Aorta (tissue), 5 donors: ENCODE measurements at places on chromosomes 5 and 9. TPM values are rescaled to one million over a fixed set of nuclear protein-coding genes. Genes with fewer than 3 reads are reported as not detected.

- no peak for DNase-seq
Observed at GRCh38 chr5:176887252-176887849, 11.8 kb downstream of the HK3 start.

DNA sequence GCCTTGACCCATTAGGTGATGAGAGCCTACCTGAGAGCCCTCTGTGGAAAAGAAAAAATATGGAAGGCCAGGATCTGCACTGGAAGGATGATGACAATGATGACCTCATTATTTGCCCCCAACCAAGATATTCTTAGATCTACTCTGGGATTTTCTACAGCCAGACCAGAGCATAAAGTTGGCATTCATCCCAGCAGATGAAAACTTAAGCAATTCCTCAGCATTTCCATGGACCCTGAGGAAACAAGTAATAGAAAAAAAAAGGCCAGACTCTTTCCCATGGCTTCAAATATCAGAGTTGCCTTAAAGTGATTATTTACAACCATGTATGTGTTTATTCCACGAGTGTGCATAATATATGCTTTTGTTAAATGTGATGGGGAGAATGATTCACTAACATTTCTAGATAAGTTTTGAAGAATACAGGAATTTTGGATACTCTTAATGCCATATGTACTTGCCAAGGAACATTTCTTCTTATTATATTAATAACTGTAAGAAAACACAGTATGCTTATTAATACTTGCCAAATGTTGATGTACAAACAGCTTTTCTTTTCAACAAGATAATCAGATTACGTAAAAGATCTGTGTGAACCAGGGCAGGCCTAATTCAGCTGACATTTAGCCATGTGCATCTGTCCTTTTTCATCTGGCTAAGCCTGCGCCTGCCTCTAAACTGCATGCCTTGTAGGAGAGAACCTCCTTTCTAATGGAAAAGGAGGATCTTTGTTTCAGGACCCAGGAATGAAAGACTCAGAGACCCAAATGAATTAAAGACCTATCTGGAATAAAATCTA lies 94.8 kb downstream of the ARRDC3 start:
- no peak for DNase-seq

DNA sequence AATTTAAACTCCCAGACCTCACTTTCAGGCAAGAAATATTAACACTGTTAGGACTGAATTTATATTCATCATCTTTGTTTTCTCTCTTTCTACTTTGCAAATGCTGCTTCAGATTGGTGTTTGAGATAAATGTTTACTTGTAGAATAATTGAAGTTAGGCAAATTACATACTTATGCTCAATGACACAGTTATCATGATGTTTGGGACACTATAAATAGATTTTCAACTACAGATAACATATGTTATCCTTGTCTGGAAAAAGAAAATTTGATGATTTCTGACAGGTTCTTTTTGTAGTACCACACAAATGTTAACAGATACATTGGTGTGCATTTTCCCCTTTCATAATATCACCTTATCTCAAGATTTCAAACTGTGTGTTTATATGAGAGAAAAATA lies 7.9 kb downstream of the PRR16 start:
- no peak for DNase-seq

DNA sequence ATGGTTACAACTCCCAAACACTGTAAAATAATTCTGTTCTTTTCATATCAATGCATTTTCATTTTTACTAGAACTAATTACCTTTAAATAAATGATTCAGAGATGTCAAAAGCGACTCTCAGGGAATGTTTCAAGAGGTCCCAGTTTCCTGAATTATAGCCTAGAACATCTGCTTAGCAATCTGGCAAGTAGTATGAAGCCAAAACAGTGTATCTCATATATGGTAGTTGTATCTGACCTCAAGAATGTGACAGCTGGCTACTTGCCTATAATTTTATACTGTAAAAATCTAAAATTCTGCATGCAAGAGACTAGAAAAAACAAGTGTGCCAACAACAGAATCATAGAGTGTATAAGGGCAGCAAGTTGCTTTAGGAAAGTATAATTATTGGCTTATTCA lies 187.7 kb upstream of the POU5F2 start:
- DNase-seq: no peak

GRCh38 chr5:132439521-132440089 lies 51.0 kb downstream of the IRF1 start:
- peak; percentile 86 for DNase-seq

- no peak for DNase-seq
Observed at GRCh38 chr5:166342402-166342801, 1949.0 kb upstream of the WWC1 start.

DNA sequence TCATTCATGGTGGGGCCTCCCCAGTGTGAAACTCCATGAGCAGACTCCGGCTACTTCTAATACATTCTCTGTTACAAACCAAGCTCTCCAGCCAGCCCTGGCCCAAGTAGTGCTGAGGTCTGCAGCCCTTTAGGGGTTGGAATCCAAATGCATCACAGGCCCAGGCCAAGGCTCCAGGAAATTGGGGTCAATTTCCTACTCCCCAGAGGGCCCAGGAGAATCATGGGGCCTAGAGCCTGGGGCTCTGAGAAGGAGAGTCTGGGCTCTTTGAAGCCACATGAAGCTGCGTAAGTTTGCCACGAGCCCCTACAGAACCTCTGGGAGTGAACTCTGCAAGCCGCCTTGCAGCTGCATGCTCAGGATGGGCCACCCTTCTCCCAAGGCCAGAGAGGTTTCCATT lies 206.4 kb downstream of the PAPPA start:
- DNase-seq: no peak

DNA sequence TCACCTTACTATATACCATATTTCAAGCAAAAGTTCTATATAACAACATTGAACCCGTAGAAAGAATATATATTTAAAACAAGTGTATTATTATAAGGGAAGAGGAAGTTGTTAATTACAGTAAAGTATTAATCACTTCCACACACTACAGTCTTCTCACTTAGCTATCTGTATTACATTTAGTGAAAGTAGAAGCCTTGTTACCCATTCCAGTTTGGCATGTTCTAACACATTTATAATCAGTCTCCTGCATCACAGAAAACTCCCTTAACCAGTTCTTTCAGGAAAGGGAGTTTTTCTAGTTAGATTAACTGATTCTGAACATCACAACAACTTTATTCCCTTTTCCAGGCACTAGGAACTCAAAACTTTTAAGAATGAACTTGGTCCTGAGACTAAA lies 6.9 kb downstream of the RAB14 start:
- DNase-seq: no peak

DNA sequence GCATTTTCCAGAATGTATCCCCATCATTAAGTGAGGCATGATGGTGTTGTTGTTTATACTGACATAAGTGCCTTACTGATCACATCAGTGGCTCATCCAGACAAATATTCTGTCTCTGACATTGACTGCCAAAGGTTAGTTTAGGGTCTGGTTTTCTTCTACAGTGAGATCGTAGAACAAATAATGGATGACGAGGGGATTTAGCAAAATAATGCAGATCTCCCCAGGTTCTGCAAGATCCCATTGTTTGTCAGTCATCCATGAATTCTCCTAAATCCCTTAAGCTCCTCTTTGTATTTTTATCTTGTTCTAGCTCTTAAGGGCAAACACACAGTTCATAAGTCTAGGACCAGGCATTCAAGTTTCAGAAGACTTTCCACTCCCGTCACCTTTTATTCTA lies 93.1 kb upstream of the DHFR start:
- no peak for DNase-seq

The RASEF gene
- 0.06 TPM for total RNA-seq

The PKD2L2 gene
- not detected for total RNA-seq

The CRHBP gene
- 7.0 TPM for total RNA-seq

The CDH10 gene
- not detected for total RNA-seq

The BASP1 gene
- total RNA-seq: 51.5 TPM
